Effector memory CD4-positive, alpha-beta T cell (primary cell): ENCODE measurements at places on chromosomes 1 and 21.

- DNase-seq = no peak
Observed at GRCh38 chr21:29232530-29233255, 66.0 kb upstream of the BACH1 start.

DNA sequence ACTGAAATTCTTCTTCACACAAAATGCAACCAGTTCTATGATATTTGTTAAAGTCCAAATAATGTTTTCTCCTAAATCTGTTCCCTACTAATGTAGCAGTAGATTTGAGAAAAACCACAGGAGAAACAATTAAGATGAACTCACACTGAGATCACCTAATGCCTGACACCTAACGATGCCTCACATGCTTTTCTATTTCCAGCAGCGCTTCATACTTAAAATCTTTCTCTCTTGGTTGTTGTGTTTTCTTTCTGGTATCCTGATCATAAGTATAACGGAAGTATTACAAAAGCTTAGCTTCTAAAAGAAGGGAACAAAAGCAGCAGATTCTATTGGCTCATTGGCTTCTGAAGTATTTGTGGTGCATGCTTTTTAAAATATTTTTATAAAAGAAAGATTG, 267.2 kb upstream of the SGIP1 start:
- no peak for DNase-seq

GRCh38 chr1:110200666-110201065, 9.4 kb upstream of the KCNC4 start:
- no peak for DNase-seq

- no peak for DNase-seq
Observed at GRCh38 chr1:71916894-71917293, 365.4 kb downstream of the NEGR1 start.

DNA sequence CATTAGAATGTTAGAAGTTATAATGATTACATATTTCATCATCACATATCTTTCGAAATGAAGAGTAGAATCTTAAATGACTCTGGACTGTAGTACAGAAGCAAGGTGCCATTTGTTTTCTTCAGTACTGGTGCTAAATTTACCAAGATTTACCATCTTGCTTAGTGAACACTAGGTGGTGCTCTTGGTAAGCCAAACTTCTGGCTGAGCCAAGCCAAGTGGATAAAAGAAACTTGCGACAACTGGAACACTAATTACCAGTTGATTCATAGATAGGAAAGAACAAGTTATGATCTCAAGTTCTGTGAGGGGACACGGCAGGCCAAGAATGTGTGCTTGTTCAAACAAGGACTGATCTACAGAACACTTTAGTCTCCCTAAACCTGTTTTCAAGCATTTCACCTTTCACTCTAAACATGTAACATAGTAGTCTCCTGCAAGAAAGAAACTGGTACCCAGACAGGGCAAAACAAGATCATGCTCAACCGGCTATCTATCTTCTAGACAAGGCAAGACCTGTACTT, 19.8 kb downstream of the SPRTN start:
- no peak for DNase-seq

DNA sequence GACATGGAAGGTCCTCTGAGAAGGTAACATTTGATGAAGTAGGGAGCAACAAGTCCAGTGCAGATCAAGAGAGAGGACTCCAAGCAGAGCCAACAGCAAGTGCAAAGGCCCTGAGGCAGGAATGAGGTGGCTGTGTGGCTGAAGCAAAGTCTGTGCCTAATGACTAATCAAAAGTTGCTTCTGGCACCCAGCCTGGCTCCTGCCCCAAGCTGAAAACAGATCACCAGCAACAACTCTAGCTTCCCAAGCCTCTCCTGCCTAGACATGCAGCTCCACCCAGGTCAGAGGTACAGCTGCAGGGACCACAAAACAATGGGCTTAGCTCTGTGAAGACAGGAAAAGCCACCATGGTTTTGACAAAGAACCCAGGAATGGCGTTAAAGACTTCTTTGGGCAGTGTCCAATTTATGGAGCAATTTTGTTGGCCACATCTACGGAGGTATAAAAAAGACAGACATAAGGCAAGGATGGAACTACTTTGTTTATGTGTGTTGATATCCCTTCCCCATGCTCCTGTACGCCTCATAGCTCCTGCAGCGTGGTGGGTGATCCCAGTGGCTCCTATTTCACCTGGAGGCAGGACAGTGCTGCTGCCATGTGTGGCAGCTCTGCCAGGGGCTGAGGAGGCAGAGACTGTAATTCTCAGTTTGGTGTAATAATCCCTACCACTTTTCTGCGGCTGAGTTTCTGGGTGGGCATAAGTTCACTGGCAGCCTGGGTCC, 26.4 kb upstream of the IGSF3 start:
- no peak for DNase-seq

DNA sequence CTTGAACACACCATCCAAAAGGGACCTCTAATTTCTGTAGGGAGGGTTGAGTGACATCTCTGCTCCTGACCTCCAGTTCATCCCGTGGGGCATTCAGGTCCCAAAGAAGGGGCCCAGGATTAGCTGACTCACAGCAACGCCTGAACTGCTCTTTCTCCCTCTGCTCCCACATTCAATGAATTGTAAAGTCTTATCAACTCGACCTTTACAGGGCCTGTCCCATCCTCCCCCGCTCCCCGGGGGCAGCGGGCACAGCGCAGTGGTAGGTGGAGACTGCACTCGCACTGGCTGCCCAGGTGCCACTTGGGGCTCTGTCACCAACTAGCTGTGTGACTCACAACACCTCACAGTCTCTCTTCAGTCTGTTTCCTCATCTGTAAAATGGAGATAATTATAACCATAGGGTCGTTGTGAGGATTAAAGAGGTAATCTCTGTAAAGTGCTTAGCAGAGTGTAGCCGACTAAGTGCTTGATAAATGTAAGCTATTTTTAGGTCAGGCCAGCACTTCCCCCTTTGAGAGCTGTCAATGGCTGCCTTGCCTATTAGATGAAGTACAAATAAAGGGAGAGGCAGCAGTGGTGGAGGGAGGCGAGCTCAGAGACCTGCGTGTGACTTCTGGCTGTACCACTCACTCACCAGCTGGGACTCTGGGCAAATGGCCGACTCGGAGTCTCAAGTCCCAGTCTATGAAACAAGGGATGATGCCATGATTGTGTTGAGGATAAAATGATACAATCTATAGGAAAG, 637 bp upstream of the MYBPHL start:
- no peak for DNase-seq

- no peak for DNase-seq
Observed at GRCh38 chr1:45071567-45071966, 59.5 kb downstream of the UROD start.

DNA sequence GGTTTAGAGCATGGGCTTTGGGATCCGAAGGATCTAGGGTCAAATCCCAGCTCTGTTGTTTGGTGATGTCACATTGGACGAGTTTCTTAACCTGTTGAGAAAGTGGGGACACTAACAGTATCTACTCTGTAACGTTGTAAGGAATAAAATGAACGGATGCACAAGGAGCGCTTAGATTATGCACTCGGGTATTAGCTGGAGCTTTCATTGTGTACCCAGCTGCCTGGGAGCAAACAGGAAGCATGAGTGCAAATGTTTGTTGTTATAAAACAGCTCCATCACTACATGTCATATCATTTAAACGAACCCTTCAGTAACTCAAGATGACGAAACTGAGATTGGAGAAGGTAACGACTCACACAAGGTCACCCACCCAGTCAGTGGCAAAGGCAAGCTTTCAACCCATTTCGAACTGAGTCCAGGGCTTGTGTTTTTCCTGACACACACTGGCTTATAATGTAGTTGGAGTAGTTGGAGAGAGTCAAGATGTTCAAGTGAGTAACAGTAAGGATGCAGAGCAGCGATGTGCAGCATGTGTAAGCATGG, 16.2 kb upstream of the SLC6A17 start:
- DNase-seq = no peak

DNA sequence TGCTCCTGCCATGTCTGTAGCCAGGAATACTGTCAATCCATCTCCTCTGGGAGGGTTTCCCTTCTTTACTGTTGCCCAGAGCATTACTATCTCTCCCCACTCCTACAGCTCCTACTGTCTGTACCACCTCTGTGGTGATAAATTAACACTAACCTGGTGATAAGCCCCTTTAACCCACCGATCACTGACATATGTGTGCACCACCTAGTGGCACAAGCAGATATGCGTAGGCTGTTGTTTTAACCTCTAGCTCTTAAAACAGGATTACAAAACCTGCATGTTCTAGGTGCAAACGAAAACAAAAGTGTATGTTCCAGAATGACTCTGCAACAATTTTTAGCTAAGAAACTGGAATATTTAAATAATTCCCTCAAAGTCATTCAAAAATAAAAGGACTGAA, 93.9 kb upstream of the BEND5 start:
- no peak for DNase-seq

- peak; percentile 78 for DNase-seq
Observed at GRCh38 chr1:33180911-33181890, 642 bp downstream of the TRIM62 start.

DNA sequence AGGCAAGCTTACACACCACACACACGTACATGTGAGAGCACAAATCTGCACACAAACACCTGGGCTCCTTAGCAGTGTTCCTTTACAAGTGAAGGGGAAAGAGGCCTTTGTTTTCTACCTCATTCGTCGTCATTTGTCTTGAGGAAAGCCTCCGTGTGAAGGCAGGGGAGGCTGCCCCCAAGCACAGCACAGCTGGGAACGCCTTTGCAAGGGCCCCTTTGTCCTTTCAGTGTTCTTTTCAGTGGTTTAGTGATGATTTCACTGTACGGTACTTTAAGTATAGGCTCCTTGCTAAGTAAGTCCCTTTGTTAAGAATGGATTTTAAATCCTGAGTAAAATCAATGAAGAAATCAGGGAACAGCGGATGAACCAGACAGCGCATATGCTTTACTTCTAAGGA, 94.1 kb downstream of the PGBD5 start:
- no peak for DNase-seq

- DNase-seq = no peak
Observed at GRCh38 chr1:159152031-159152430, 19.4 kb upstream of the CADM3 start.

DNA sequence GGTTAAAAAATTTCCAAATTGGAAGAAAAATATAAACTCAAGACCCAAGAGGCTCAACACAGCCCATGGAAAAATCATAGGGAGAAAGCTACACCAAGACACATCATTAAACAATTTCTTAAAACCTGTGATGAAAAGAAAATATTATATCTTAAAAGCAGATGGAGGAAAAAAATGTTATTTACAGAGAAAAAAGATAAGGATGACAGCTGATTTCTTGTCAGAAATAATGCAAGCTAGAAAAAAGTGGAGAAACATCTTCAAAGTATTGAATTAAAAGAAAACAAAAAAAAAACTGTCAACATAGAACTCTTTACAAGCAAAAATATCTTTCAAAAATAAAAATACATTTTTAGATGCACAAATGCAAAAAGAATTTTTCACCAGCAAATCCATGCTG, 930.5 kb downstream of the ADGRL2 start:
- DNase-seq = no peak

DNA sequence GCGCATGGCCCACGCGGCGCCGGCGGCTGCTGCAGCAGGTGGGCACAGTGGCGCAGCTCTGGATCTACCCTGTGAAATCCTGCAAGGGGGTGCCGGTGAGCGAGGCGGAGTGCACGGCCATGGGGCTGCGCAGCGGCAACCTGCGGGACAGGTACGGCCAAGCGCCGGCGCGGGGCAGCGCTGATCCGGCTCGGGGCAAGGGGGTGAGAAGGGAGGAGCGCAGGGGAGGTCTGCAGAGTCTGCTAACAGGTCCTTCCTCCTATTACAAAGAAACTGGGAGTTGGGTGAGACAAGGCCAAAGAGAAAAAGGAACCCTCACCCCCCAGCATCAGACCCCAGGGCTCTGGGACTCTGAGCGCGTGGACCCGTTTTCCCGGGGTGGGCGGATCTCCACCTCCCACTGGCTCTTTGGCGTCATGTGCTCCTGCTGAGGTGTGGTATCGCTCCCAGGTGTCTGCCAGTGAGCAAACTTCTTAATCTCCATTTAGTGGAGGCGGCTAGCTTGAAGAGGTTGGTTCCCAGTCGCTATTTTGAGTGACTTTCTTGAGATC, 431 bp downstream of the MTARC1 start:
- no peak for DNase-seq

- no peak for DNase-seq
Observed at GRCh38 chr1:192061556-192061955, 96.7 kb upstream of the RGS18 start.

GRCh38 chr1:154611150-154611862, 3.3 kb upstream of the ADAR start:
- DNase-seq = no peak

- no peak for DNase-seq
Observed at GRCh38 chr1:204511366-204511765, 4.8 kb upstream of the MDM4 start.

GRCh38 chr1:109722908-109723691, 11.0 kb downstream of the GSTM5 start:
- no peak for DNase-seq

- DNase-seq = no peak
Observed at GRCh38 chr21:37667380-37667779, 248.9 kb downstream of the KCNJ6 start.

- DNase-seq = no peak
Observed at GRCh38 chr21:46554431-46555224, 50.3 kb downstream of the S100B start.

DNA sequence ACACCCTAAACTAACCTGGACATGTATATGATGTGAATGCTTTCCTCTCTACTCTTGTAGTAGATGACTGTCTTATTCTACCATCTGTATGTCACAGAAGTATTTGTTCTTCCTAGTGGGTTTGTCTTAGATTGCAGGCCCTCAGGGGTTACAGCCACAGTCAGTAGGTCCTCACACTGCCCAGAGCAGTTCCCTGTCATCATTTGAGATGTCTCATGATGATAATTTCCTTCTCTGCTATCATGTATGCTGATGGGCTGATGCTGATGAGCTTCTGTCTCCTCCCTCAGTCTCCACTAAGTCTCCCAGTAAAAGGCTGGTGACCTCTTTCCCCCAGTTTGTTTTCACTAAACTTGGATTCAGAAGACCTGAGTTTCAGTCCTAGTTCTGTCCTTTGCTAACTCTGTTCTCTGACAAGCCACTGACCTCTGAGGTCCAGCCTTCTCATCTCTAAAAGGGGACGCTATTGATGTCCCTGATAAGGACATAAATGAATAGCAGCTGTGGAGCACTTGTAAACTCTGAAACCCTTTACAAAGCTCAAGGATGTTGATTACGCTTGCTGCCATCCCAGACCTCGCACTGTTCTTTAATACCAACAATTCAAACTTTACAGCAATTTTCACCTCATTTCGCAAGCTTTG, 3.1 kb upstream of the ETV3 start:
- DNase-seq = no peak

DNA sequence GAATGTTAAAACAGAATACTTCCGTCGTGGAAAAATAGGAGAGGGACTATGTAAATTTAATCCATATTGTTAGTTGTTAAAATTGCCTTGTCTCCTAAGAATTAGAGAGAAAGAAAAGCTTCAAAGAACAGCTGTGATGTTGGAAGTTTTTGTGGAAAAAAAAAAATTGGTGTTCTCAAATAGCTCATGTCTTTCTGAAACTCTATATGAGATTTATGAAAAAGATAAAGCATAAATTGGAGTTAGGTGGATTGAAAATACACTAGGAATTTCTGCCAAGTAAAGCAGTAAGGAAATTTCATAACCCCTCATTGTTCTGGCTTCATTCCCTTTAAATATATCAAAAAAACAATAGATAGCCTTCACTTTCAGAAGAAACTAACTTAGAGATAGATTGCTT, 274.0 kb upstream of the ADAMTS5 start:
- DNase-seq = no peak

- no peak for DNase-seq
Observed at GRCh38 chr1:229716069-229716468, 90.0 kb downstream of the URB2 start.
